Type B pancreatic cell (in vitro differentiated cells): ENCODE measurements at places on chromosomes 16 and 17. TPM values are rescaled to one million over a fixed set of nuclear protein-coding genes. Genes with fewer than 3 reads are reported as not detected.

- DNase-seq: no peak
Observed at GRCh38 chr17:67569015-67569451, 148.7 kb upstream of the NOL11 start.

DNA sequence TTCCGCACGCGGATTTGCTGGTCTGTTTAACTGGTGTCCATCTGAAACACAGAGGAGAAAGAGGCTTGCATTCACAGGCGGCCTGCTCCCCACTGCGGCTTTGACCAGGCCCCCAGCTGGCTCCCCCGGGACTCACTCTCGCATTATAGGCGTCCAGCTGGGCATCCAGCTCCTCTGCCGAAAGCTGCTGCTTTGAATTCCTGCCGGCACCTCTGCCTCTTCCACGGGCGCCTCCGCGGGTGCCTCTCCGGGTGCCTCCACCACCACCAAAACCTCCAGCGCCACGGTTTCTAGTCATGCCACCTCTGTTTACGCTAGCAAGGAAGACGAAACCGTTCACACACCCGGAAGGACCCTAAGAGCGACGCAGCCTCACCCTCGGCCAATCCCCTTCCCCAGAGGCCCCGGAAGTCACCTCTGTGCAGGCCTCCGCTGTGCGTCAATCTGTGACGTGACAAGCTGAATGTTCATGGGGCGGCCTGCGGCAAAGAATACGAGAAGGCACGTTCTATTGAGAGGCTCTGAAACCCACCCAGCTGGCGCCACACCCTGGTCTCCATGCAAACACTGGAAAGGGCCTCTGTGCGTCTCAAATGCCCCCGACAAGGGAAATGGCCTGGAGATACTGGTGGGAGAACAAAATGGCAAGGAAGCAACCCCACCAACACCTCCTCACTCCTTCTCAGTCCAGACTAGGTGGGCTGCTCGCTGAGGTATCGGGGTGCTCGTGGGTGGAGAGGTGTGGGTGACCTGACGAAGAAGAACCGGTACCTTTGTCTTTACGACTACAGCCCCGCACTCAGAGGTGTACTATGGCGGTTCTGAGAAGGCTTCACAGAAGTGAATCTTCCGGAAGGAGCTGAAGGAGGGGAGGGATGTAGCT, 3.0 kb downstream of the ALYREF start:
- peak; percentile 68 for DNase-seq

DNA sequence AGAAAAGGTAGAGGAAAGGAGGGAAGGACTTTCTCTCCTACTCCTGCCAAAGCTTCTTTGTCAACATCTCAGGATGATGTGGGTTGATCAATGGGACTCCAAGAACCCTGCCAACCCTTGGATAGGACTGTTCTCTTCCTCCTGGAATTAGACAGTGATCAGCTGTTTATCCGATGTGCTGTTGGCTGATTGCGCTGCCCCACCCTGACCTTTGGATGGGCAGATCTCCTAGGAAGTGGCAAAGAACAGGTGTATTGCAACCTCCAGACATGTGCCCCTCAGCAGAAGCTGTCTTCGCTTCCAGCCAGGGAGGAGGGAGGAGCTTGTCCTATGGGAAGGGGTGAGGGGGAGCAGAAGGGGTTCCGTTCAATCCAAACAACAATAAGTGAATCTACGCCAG, 30.5 kb downstream of the SLC5A11 start:
- no peak for DNase-seq

Gene GUCY2D
- 0.29 and 0.43 TPM in 2 replicates for total RNA-seq

- DNase-seq: no peak
Observed at GRCh38 chr17:42050393-42051012, at the start of gene C17orf113. Gene C17orf113 (minus strand): TSS chr17:42050601. CDS start chr17:42043376, 7,225 bp downstream.

Gene PARD6A
- total RNA-seq: 4.7 and 6.5 TPM in 2 replicates
